ENCODE measurements at places on chromosomes 1 and 21.
A peak's percentile ranks its signal among the peaks of the same experiment; 100 is the strongest.

DNA sequence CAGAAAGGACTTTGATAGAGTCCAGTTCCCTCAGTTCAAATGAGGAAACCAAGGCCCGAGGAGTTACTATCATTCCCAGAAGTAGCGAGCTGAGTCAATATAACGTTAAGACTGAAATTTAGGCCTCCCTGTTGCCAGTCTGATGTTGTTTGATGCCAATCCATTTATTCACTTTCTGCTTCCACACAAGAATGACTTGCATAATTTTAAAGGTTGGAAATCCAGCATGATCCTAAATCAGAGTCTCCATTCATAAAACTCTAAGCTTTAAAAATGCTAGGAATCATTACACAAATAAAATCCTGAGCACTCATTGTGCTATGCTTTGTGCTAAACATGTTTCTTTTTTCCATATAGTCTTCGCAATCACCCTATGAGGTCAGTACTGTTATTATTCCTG is 414.4 kb downstream of the PTBP2 start:
- DNase-seq = no peak

DNA sequence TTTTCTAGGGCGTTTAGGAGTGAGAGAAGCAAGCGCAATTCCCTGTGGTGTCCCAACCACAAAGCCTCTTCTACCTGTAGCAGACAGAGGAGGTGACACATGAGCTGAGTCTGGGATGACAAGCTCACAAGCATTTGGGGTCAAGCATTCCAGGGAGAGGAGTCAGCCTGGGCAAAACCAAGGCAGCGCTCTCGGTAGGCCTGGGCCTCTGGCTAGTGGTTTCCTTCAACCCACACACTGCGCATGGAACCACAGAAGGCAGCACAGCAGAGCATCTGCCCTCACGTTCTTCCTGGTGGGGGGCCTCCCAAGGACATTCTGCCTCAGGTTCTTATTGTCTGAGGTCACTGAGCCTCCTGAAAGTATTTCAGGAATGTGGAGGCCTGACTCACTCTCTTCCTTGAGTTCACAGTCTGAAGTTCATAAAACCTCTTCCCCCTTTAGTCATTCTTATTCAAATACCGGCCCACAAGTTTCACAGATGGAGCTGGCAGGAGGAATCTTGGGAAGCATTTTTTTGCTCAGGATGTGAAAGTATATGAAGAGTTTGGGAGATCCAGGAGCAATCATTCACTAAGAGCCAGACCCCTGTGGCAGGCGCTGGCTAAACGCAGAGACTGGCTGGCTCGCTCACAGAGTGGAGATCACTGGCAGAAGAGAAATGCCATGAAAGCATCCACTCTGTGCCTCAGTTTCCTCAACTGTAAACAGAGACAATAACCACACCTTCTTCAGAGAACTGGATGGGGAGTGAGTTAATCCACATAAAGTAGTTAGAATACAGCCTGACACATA is 26.8 kb downstream of the CCN1 start:
- DNase-seq = no peak

GRCh38 chr1:89890085-89890752 is 69.4 kb downstream of the LRRC8D start:
- no peak for DNase-seq

- no peak for DNase-seq
Observed at GRCh38 chr1:11615090-11615489, 39.1 kb downstream of the FBXO2 start.

GRCh38 chr1:47411436-47411835 is 4.6 kb upstream of the FOXE3 start:
- DNase-seq = no peak

GRCh38 chr1:201184307-201185122 is 6.1 kb upstream of the IGFN1 start:
- DNase-seq = no peak

GRCh38 chr1:204141131-204141530 is 10.7 kb downstream of the ETNK2 start:
- no peak for DNase-seq

- no peak for DNase-seq
Observed at GRCh38 chr1:214414691-214415090, 133.7 kb downstream of the SMYD2 start.

DNA sequence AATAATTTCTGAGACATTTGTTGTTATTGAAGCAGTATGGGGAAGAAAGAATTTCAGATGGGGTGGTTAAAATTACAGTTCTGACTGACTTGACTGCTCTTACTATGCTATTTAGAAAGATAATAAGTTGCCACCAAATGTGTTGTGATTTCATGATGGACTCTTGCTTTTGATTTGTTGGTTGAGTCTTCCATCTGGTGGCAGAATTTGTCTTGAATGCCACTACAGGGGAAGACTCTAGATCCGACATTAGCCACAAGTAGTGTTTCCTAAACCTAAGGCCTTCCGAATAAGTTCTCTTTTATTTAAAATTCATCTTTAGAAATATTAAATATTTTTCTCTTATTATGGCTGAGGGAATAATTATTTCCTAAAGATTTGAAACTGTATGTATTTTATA is 190.9 kb upstream of the ADGRL4 start:
- DNase-seq = no peak

GRCh38 chr1:43421396-43421795 is 31.7 kb downstream of the SZT2 start:
- DNase-seq = no peak

DNA sequence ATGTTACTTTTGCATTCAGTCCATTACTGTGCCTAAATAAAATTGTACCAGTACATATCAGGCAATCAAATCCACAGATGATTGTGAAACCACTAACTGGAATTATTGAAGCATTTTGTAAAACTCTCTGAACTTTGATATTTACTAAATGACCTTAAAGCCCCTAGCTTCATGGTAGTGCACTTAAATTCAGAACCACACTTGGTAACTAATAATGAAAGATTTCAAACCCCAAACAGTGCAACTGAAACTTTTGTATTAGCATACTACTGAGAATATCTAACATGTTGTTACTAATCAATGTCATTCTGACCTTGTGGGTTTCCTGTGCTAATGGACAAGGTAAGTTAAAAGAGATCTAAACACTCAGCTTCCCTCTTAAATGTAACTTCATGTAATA is at the start of gene CFHR3:
Gene CFHR3, plus strand, starts transcription at position 238 of the 400 bp plus-strand sequence. Its CDS starts 47 bp downstream, at position 285.
- no peak for DNase-seq

DNA sequence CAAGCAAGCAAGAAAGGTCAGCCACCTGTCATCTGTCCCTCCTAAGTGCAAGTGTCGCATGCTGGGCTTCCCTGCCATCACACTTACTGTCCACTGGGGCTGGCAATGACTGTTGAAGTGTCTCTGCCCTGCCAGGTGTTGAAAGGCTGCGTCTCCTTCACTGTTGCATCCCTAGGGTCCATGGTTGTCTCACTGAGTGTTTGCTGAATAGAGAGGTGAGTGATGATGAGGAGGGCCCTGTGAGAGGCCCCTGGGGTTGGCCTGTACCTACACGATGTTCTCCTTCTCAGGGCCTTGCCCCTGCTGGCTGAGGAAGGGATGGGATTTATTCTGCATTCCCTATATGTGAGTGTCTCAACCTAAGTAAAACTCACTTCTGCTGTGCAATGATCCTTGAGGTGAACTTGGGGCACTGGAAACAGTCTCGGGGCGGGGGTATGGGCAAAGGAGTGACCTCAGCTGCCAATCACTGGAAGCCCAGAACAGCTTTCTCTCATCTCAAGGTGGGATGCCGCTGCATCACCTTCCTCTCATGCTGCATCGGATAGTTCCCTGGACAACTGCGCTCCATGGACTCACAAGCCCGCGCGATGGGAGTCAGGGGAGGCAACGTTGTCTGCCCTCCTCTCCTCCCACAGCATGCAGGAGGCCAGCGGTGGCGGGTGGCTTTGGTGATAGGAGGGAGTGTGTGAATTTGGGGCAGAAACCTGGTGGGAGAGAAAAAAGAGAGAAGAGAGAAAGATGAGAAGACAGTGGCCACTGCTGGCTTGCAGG is 35.8 kb upstream of the SOX13 start:
- no peak for DNase-seq

DNA sequence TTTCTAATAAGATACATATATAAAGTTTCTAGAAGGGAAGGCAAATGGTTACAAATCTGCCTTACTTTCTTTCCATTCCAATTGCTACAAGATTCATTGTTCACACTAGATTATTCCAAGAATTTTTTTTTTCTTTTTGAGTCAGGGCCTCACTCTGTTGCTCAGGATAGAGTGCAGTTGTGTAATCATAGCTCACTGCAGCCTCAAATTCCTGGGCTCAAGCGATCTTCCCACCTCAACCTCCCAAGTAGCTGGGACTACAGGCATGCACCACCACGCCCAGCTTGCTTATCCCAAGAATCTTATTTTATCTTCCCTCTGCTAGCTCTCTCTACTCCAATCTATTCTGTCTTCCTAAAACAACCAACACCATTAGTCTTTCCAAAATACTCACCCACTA is 81.8 kb downstream of the KIAA0319L start:
- DNase-seq = no peak

DNA sequence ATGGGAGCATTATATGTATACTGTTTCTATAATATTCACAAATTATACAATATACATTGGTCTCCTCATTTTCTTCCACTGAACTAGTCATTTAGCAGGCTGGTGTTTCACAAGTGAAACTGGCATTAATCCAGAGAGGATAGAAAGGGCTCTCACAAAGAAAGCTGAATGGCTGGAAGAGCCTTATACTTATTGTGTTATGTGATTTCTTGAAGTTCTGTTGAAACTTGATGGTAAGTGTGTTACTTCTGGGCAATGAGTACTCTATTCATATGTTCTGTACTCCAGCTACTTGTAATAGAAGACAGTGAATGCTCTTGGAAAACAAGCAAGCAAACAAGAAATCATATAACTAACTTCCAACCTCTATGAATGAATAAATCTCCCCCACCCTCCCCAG is 14.9 kb downstream of the STX12 start:
- no peak for DNase-seq

DNA sequence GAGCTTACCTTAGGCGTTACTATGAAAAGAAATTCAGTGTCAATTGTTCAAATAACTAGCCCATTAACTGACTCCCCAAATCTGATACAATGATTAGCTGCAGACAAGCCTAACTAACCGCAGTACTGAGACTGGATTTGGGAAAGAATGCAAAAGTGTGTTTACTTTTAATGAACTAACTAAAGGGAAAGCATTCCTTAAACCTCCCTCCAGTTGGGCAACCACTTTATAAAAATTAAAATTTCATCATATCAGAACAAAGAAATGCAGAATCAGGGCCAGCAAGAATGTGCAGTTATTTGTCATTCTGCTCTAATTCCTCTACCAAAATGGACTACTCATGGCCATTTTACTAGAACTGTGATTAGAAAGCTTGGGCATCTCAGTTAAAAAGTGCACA is 11.7 kb upstream of the NR5A2 start:
- no peak for DNase-seq

DNA sequence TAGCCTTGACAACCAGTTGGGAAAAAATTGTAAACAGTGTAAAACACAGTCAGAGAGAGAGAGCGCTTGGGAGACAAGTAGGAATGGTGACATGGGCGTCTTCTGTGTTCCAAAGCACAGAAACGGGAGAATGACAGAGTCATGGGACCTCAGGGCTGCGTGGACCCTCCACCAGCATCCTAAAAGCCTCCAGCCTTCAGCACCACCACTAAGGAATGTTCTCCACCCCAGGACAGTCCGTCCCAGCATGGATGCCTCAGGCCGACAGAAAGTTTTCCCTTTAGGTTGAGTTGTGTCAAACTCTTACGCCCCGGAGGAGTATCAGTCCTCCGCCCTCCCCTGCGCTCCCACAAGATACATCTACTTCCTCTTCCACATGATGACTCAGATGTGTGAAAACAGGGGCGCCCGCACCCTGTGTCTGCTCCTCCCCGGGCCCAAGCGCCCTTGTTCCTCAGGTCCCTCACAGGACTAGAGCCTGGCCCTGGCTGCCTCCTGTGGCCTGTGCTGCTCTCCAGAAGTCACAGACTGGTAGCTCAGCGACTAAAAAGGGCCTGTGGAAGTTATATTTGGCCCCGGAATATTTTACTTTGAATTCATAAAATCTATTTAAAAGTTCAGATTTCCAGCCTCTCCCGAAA is 63.9 kb upstream of the EFHD2 start:
- no peak for DNase-seq

GRCh38 chr21:38761531-38761930 is 44.2 kb upstream of the ETS2 start:
- no peak for DNase-seq

- no peak for DNase-seq
Observed at GRCh38 chr1:44664730-44665370, 9.4 kb downstream of the TMEM53 start.

GRCh38 chr1:57620605-57621004 is 196.7 kb upstream of the DAB1 start:
- no peak for DNase-seq

GRCh38 chr1:157098519-157098918 is 1.1 kb downstream of the ETV3L start:
- DNase-seq = no peak

- DNase-seq = no peak
Observed at GRCh38 chr1:15656464-15656863, 27.7 kb upstream of the PLEKHM2 start.

GRCh38 chr1:49297783-49298182 is 521.1 kb upstream of the BEND5 start:
- no peak for DNase-seq

DNA sequence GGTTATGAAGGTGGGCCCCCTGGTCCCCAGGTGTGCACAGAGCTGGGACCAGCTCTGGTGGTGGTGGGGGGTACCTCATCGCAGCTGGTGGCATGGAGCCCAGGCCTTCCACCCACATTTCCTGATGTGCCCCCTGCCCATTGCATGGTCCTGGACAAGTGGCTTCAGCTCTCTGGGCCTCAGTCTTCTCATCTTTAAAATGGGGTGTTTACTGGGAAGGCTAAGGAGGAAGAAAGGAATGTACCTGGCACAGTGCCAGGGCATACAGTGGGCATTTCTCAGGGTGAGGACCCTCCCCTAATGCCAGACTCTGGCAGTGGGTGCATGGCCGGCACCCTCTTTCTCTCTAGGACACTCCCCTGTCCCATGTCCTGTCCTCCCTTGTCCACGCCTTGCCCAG is 7.5 kb downstream of the CLCNKB start:
- no peak for DNase-seq

DNA sequence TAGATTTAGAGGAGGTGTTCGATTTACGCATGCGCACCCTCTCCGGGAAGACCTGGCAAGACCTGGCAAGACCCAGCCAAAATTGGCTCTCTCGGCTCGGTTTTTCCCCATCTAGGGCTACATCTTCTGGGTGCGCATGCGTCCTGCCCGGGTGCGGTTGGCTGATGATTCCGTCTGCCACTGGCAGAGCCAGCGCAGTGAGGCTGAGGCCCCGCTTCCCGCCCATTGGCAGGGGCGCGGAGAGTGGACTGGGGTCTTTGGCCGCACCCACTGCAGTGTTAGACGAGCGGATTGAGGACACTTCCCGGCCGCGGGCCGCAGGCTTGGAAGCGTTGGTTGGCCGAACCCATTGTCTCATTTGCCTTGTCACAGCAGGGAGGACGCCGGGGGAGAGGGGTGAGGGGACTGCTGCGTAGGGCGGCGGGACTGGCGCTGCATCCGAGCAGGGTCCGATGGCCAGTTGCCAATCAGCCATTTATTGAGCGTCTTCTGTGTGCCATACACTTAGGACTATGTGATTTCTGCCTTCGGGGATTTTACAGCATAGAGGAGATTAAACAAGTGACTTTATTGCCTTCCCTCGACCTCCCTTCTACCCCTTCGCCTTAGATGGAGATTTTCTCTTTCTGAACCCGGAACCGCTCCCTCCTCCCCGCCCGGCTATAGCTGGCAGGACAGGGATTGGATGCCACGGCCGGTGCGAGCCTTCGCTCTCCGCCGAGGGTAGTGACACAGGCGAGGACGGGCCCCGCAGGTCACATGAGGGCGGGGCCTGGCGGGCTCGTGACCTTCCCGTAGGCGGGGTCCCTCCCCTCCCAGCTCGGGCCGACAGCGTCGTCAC is 43.7 kb downstream of the MEF2D start:
- peak; percentile 99 for DNase-seq

GRCh38 chr1:225812488-225813213 is 2.7 kb downstream of the EPHX1 start:
- no peak for DNase-seq

Measured in NCI-H187 (cell line).